ENCODE measurements at places on chromosomes 16 and 17.

DNA sequence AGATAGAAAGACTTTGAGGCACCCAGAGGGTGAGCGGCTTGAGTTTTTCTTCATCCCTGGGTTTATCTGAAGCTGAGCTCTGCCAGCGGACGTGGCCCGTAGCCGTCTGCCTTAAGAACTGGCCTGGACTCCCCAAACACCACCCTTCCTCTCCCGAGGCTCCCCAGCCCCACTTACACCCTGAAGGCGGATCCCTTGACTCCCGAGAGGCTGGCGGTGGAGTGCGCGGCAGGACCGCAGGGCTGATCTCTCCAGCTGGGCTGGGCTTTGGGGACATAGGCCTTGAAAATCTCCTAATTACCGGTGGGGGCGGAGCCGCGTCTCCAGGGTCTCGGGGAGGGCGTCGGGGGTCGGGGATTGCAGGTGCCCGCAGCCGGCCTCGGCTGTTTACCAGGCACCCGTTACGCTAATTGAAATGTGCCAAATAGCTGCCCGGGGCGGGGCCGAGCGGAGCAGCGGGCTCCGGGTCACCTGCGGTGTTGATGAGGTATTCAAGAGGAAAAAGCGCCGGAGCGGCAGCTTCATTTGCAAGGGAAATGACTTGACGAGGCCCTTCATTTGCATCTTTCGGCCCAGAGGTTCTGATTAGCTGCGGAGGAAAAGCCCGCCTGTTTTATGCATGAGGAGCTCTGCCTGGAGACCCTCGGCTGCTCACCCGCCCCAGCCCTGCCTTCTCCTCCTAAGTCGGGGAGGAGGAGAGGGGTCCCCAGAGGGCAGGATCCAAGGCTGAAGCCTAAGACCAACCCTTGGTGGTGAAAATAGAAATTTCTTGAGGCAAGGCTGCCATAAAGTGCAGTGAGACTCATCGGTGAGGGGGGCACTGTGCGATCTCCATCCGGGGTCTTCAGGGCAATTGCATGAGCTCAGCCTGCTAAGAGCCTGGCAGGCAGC is 100.7 kb downstream of the MGAT5B start:
- DNase-seq = no peak

DNA sequence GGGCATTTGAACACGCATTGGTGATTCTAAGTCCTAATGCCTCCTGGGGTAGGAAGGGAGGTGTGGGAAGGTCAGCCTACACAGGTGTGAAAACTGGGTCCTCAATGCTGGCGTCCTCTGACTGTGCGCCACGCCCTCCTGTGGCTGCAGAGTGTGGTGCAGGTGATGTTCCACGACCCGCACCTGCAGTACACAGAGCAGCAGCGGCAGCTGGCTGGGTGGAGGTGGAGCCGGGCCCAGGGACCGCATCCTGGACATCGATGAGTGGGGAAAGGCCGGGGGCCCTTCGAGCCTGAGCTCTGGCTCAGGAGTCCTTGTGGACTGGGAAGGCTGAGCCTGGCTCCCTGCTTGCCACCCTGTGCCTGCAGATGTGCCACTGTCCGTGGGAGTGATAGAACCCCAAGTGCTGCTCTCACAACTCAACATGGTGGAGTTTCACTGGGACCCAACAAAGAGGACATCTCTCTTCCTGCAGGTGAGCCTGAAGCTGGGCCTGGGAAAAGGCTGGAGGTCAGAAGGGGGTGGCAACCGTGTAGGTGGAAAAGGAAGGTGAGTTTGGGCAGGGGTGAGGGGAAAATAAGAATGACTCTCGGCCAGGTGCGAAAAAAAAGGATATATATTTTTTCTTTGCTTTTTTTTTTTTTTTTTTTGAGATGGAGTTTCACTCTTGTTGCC is 14.0 kb upstream of the STAC2 start:
- no peak for DNase-seq

- no peak for DNase-seq
Observed at GRCh38 chr17:60155427-60155814, 5.6 kb downstream of the CA4 start.

GRCh38 chr16:8543258-8543657 is 47.1 kb downstream of the TMEM114 start:
- no peak for DNase-seq

DNA sequence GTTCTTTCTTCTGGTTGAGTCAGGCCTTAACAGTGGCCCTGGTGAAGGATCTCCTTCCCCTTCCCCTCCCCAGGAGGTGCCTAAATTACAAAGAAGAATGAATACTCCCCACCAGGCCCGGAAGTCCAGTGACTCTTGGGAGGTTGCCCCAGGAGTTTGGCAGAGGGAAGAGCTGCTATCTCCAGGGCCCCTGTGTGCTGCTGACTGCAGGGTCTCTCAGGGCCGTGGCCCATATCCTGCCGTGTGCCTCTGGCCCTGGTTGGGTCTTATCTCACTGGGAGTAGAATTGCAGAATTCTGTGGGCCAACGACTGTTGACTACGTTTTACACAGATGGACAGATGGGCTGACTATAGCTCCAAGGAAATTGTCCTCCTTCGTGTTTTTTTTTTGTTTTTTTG is 28.0 kb downstream of the AKAP1 start:
- no peak for DNase-seq

DNA sequence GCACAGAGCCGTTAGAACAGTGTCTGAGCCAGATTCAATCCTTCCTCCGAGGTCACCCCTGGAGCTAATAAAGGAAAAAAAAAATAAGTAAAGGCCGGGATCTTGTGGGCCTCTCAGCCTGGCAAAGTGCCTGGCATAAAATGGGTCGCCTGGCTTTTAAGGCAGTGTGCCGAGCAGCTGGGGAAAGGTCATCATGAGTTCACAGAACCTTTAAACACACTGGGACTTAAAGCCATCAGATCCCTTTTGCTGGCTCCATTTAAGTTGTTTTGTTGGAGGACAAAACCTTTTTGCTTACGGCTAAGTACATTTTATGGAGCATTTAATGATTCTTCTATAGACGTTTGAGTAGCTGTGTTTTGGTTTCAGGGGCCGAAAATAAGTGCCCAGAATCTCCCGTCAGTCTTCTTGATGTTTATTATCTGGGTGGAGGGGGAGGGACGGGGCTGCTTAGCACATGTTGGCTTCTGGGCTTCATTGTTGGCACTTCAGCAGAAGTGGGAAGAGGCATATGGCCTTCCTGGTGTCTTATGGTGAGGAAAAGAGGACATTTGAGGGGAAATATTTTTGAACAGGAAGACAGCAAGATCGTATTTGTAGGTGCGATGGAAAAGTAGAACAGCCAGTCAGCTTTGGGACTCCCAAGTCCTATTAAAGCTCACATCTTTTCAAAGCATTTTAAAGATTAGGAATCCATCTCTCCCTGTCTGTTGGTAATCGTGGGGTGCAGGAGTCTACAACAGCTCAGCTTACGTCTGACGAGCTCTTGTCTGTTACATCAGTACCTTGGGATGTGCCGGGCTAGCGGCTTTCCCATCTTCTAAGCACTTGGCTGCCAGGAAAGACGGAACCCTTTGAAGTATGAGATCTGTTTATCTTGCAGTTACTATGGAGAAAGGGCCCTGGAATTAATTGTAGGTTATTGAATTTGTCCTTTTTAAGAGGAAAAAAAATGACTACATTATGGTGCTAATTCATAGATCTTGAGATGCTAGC is 31.1 kb downstream of the RBFOX1 start:
- DNase-seq = no peak

DNA sequence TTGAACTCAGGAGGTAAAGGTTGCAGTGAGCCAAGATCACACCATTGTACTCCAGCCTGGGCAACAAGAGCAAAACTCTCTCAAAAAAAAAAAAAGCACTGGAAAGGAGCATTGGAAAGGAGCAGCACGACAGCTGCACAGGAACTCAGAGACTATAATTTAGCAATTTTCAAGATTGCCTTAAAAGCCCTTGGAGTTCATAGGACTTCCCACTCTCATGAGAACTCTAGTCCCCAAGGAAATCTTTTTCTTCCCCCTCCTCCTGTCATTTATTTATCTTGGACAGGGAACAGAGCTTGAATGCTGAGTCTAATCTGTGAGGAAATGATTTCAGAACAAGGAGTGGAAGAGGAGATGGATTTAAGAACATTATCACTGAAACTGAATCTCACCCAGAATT is 69.0 kb downstream of the PLXDC1 start:
- DNase-seq = peak; percentile 37

DNA sequence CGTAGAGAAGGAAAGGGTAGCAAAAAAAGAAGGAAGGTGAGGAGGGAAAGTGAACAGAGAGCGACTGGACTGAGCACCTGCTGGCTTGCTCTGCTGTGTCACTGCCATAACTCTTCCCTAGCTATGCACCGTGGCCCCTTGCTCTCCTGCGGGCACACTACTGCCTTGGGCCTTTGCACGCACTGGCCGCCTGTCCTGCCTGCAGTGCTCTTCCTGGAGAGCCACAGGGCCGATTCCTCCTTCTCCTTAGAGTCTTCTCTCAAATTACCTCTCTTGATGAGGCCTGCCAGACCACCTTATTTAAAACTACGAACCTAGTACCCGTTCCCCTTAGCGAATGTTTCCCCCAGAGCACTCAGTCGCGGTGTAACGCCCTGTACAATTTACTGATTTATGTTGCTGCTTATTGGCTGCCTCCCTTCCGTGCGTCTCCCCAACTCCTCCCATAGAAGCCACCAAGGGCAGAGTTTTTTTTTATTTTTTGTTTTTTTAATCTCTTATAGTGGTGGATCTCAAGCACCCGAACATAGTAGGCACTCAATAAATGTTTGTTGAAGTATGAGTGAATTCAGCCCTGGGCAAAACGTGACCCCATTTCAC is 70.3 kb downstream of the RAI1 start:
- no peak for DNase-seq

DNA sequence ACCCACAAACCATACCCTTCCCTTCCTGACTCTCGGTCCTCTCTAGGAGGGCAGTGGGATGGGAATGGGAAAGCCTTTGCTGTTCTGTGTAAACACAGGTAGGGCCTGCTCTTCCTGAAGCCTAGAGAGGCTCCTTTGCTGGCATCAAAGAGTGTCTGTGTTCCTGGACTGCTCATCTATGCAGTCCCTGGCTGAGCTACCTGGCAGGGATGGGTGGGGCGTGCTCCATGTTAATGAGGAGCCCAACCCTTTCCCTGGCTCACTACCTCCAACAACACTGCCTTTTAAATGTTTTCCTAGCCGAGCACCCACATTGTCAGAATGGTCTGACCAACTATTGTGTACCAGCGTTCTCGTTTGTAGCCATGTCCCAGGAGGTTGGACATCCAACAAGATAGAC is 26.6 kb upstream of the NAGLU start:
- no peak for DNase-seq

GRCh38 chr16:86245895-86246294 is 264.4 kb upstream of the FOXF1 start:
- DNase-seq = no peak

GRCh38 chr16:71723537-71724319 is 773 bp downstream of the PHLPP2 start:
- DNase-seq = peak; percentile 83

DNA sequence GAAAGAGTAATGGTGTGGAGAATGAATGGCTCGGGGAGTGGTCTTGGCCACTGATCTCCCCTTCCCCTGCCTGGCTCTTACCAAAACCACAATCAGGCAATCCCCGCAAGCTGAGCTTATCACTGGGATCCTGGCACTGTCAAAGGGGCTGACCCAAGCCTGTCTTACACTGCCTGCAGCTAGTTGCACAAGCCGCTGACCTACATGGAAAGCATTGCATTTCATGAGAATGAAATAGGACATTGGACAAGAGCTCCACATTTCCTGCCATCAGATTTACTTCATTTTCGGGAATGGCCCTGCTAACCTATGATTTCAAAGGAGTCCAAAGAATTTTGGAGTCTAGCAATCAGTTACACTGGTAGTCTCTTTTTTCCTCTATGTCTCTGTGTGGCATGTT is 146.4 kb downstream of the PCTP start:
- no peak for DNase-seq

DNA sequence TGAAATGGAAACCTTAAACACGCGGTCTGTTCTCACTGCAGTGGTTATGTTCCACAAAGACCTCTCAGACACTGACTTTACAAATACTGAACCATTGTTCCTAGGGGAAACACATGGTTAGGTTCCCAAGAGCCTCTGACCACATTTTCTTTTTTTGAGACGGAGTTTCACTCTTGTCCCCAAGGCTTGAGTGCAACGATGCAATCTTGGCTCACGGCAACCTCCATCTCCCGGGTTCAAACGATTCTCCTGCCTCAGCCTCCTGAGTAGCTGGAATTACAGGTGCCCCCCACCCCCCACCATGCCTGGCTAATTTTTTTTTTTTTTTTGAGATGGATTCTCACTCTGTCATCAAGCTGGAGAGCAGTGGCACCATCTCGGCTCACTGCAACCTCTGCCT is 179.7 kb downstream of the RBFOX3 start:
- DNase-seq = no peak

DNA sequence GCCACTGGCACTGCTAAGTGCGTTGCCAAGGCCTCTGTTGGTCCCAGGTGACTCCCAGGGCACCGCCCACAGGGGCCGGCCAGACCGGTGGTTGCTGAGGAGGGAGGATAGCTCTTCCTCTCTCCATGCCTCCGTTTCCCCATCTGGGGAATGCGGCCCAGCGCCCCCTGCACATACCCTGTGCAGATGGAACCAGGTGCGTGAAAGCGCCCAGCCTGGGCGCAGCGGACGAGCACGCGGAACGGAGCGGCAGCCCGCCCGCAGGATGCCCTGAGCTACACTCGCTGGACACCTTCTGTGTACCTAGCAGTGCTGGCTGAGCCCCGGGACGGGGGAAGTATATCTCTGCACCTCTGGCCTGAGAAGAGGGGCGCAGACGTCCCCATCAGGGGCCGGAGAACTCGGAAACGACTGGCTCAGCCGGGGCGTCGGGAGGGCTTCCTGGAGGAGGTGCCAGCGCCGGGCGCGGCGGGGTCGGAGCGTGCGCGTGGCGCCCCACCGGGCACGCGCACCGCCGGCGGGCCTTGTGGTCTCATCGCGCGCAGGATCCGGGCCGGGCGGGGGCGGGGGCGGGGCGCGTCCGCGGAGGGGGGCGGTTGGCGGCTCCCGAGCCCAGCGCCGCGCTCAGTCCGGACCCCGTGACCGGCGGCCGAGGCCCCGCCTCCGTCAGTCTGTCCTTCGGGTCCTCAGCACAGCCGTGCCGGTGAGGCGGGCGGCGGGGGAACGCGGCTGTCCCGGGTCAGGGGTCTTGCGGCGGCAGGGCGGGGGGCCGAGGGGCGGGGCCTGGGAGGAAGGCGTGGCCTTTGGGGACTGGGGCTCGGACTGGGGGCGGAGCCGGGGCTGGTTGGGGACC is at the start of the genes CCDC78 and HAGHL:
TSS of gene CCDC78 (minus strand) at position 6 of the 853 bp plus-strand sequence. CDS start 76 bp downstream, outside the sequence.
TSS of gene HAGHL (plus strand) at position 669 of the 853 bp plus-strand sequence. CDS start 404 bp downstream, outside the sequence.
- DNase-seq = no peak

DNA sequence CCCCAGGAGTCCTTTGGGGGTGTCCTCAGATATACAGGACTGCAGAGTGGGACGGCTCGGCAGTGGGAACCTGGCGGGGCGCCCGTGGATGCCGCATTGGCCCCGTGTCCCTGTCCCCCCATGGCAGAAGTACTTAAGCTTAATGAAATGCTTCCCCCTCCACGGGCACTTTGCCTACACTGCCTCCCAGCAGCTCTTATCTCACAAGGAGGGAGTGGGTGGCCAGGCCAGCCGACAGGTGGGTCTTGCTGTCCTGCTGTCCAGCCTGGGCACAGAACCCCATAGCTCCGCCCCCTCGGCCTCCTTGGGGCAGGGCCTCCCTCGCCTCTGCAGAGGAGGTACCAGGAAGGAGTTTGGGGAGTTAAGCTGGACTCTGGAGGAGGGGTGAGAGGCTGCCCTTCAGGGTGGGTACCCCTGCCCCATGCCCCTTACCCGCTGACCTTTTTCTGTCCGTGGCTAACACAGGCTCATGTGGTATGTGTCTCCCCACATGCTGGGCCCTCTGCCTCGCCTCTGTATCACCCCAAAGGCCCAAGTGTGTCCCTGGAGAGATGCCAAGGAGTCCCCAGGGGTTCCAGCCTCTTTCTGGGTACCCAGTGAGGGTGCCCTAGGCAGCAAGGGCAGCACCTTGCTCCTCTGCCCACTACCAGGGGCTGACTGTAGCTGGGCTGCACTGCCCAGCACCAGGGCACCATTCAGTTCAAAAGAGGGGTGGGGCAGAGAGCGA is 8.7 kb downstream of the THRA start:
- DNase-seq = peak; percentile 72

GRCh38 chr17:49624896-49625295 is 49.2 kb downstream of the NXPH3 start:
- DNase-seq = no peak
